ENCODE measurements at places on chromosomes 12 and 14. TPM values are rescaled to one million over a fixed set of nuclear protein-coding genes. Genes with fewer than 3 reads are reported as not detected.

NGDN gene
- 42.6 TPM for total RNA-seq

LGR5 gene
- not detected for total RNA-seq

GUCY2C gene
- total RNA-seq: not detected

C12orf56 gene
- total RNA-seq: 0.26 TPM

Measured in spleen (tissue), 13 donors.